ENCODE measurements at places on chromosomes 12 and 14.

GRCh38 chr12:1498199-1498740 is 96.1 kb downstream of the FBXL14 start:
- DNase-seq: no peak

GRCh38 chr12:127273626-127274025 is 993.3 kb upstream of the TMEM132C start:
- DNase-seq: no peak

DNA sequence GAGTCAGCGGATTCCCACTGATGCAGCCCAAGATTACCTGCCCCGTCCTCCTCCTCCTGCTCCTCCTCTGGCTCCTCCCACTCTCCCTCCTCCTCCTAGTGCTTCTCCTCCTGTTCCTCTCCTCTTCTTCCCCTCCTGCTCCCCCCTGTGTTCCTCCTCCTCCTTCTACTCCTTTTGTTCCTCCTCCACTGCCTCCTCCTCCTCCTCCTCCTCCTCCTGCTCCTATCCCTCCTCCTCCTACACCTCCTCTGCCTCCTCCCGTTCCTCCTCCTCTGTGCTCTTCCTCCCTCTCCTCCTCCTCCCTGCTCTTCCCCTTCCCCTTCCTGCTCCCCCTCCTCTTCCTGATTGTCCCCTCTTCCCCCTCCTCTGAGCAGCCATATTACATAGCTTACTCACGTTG is 141.3 kb downstream of the CACNA1C start:
- no peak for DNase-seq

DNA sequence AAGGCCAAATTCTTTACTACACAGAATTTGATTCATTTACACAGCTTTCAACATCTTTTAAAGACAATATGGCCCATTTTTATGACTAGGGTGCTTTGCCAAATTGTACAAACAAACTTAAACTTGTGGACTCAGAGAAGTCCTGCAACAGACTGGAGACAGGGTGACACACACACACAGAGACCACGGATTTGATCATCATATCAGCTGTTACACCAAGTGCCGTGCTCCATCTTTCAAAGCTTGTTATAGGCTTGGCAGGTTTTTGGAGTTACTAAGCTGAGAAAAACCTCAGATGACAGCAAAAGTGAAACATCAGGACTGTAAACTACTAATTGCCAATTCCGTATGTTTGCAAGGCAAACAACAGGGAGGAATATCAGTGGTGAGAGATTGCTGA is 811.7 kb downstream of the GALC start:
- DNase-seq: no peak

- no peak for DNase-seq
Measured at GRCh38 chr14:105902131-105902898, 375.9 kb downstream of the TMEM121 start.

Measured in CD4-positive, alpha-beta T cell treated with Interleukin-4 for 4 hours (primary cell).